ENCODE measurements at places on chromosomes 2 and 18. TPM values are rescaled to one million over a fixed set of nuclear protein-coding genes. Genes with fewer than 3 reads are reported as not detected.

GALNT14 gene
- total RNA-seq, result 0.81 TPM

RGPD8 gene
- total RNA-seq, result 25.2 TPM

CTIF gene
- total RNA-seq, result 4.6 TPM

ANKRD30BL gene
- not detected for total RNA-seq

ARL4C gene
- 53.7 TPM for total RNA-seq

DPP10 gene
- total RNA-seq, result not detected

C2orf66 gene
- total RNA-seq, result 0.60 TPM

OTOS gene
- not detected for total RNA-seq

FAP gene
- not detected for total RNA-seq

LHCGR gene
- not detected for total RNA-seq

CD207 gene
- total RNA-seq, result not detected

COBLL1 gene
- total RNA-seq, result 0.58 TPM

AOX1 gene
- total RNA-seq, result 0.84 TPM

TBR1 gene
- total RNA-seq, result 0.05 TPM

- DNase-seq, result no peak
Observed at GRCh38 chr2:46458763-46459500, 20.4 kb upstream of the TMEM247 start.

- DNase-seq, result no peak
Observed at GRCh38 chr2:188977317-188977716, 3.1 kb downstream of the COL3A1 start.

GRCh38 chr2:84971510-84972206 lies 697 bp downstream of the KCMF1 start:
- DNase-seq, result peak; percentile 71

DNA sequence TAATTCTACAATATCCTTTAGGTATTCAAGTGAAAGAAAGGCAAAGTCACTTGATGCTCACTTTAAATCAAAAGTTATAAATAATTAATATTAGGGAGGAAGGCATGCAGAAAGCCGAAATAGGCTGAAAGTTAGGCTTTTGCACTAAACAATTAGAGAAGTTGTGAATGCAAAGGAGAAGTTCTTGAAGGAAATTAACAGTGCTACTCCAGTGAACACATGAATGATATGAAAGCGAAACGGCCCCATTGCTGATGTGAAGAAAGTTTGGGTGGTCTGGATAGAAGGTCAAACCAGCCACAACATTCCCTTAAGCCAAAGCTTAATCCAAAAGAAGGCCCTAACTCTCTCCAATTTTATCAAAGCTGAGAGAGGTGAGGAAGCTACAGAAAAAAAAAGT lies 103.1 kb upstream of the CXCR4 start:
- DNase-seq, result no peak

- no peak for DNase-seq
Observed at GRCh38 chr18:48852292-48852691, 98.5 kb downstream of the SMAD7 start.

DNA sequence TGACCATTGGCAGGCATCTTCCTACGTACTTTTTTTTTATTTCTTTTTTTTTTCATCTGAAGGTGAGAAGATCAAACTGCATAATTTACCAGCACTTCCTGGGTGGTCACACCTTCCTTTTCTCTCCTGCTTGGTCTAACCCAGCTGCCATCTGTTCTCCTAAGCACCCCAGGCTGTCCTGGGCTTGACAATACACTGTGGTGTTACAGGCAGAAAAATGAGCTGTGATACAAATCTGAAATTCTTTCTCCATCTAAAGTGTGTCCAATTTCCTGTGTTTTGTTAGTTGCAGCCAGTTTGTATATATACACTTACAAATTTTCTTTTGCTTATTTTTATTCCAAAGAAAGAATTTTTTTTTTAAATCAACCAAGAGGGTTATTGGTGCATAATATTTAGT lies 786.0 kb upstream of the ZEB2 start:
- no peak for DNase-seq

- peak; percentile 73 for DNase-seq
Observed at GRCh38 chr2:42828487-42829425, 36.4 kb upstream of the HAAO start.

Data from activated T-cell treated with anti-CD3 and anti-CD28 coated beads, Interleukin-2, amount 50 U/mL, for 72 hours (primary cell).